ENCODE measurements at places on chromosomes 16 and 17. TPM values are rescaled to one million over a fixed set of nuclear protein-coding genes. Genes with fewer than 3 reads are reported as not detected.
A peak's percentile ranks its signal among the peaks of the same experiment; 100 is the strongest.

- H3K27ac ChIP-seq = no peak overlapping the region
- H3K4me3 ChIP-seq = no peak overlapping the region
- H3K4me1 ChIP-seq = peaks cover 3% of the 10 kb centered on the region
- peaks cover 38% of the 10 kb centered on the region for H3K36me3 ChIP-seq
- no peaks in the 10 kb centered on the region for H3K27me3 ChIP-seq
- no peak for DNase-seq
Measured at GRCh38 chr17:42544874-42545283, 7.8 kb upstream of the HSD17B1 start.

GRCh38 chr16:59881376-59881775 lies 1147.3 kb upstream of the GOT2 start:
- H3K4me1 ChIP-seq = no peaks in the 10 kb centered on the region
- H3K36me3 ChIP-seq = no peaks in the 10 kb centered on the region

DNA sequence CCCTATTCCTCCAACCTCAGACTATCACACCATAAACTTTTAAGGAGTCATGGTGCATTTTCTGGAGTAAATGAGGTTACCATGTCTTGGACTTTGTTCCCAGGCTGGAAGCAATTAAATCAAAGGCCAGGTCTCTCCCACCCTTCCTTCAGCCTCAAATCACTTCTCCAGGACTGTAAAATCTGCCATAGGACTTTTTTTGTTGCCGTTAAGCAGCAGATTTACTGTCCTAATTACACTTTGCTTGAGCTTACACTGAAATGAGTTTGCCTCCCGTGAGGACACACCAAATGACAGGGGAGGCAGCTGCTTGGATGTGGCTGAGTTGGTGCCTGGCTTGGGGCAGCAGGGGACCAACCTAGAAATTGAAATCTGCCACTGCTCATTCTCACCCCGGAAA lies 14.7 kb downstream of the DCAKD start:
- peaks cover 16% of the 10 kb centered on the region for H3K4me1 ChIP-seq
- no peak overlapping the region for H3K4me3 ChIP-seq
- no peak overlapping the region for H3K27ac ChIP-seq
- DNase-seq = no peak
- H3K27me3 ChIP-seq = no peaks in the 10 kb centered on the region
- peaks cover 21% of the 10 kb centered on the region for H3K36me3 ChIP-seq

GRCh38 chr16:72444696-72445095 lies 272.7 kb upstream of the PMFBP1 start:
- H3K4me3 ChIP-seq = no peak overlapping the region
- no peaks in the 10 kb centered on the region for H3K27me3 ChIP-seq
- no peaks in the 10 kb centered on the region for H3K4me1 ChIP-seq
- H3K36me3 ChIP-seq = no peaks in the 10 kb centered on the region
- no peak for DNase-seq
- H3K27ac ChIP-seq = no peak overlapping the region

- H3K4me1 ChIP-seq = peaks cover 7% of the 10 kb centered on the region
- H3K27me3 ChIP-seq = no peaks in the 10 kb centered on the region
- H3K36me3 ChIP-seq = peaks cover 12% of the 10 kb centered on the region
- H3K4me3 ChIP-seq = no peak overlapping the region
Measured at GRCh38 chr17:62562656-62563055, 64.8 kb upstream of the MRC2 start.

DNA sequence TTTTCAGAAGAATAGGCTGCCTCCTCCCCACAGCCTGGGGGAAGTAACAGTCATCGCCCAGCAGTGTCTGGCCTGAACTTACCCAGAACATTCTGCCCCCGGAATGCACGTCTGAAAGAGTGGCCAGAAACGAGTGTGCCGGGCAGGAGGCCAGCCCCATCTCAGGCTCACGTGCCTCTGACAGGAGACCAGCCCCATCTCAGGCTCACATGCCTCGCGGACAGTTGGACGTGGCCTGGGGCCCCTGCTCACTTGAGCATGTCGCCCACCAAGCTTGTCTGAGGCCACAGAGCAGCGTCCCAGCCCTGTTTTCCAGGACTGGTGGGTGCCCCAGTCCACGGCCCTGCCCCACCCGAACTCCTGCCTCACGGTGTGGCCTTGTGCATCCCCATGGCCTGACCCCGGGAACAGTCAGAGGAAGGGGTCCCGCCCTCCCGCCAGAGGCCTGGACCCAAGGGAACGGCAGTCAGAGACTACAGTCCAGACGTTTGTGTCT lies 16.3 kb upstream of the CDH15 start:
- DNase-seq = peak; percentile 80
- H3K4me1 ChIP-seq = peaks cover 8% of the 10 kb centered on the region
- H3K27me3 ChIP-seq = peaks cover 2% of the 10 kb centered on the region
- H3K4me3 ChIP-seq = no peak overlapping the region
- H3K27ac ChIP-seq = no peak overlapping the region

PABPN1L gene
- polyA plus RNA-seq = not detected

All from IMR-90 (cell line).